ENCODE measurements at places on chromosomes 4 and X. TPM values are rescaled to one million over a fixed set of nuclear protein-coding genes. Genes with fewer than 3 reads are reported as not detected.

DNA sequence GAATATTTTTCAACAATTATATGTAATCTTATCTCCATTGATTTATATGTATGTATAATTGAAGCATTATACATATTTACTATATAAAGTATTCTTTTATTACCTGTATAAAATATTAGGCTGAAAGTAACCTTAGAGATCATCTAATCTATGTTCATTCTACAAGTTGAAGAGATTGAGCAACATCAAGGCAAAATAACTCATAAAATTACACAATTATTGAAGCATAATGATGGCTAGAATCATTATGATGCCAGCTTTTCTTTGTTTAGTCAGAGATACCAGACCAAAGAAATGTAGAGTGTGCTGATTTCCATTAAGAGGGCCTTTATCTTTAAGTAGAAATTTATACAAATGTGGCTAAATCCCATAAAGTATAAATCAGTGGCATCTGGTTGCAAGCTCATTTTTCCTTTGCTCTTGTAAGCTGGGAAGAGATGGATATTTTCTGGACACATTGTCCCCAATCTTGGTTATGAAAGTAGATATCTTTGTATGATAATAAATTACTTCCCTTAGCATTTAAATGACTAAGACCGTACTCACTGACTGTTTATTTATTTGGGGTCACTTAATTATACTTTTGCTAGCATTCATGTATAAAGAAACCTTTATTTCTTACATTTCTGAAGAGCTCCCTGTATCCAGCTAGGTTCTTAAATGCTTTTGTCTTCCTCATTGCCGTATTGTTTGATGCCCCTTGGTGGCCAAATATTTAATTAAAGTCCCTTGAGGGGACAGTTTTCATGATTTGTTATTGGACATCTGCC, 339.8 kb downstream of the PCDH7 start:
- no peak for DNase-seq

GRCh38 chr4:56139241-56139827, 190.6 kb downstream of the CEP135 start:
- DNase-seq: no peak

GRCh38 chr4:36712013-36712412, 430.6 kb downstream of the DTHD1 start:
- DNase-seq: no peak

GRCh38 chr4:157739242-157739641, 433.6 kb downstream of the GASK1B start:
- no peak for DNase-seq

Gene ZNF827
- 10.5 TPM for total RNA-seq

- no peak for DNase-seq
Measured at GRCh38 chr4:61727286-61727685, 527.2 kb downstream of the ADGRL3 start.

DNA sequence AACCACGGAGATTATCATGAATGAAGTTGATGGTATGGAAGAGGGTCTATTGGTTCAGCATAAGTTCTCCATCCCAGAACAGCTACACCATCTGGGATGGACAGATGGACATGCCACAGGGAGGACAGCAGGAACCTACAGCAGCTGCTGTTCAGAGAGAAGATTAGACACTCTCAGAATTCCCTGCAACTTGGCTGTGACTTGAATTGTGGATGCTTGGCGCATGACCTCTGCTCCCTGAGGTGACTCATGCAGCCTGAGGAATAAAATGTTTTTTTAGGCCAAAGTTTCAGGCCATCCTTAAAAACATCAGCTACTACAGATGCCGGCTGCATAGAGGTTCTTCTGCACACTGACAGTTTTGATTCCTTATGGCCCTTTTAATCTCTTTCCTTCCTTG, 97.3 kb downstream of the RS1 start:
- peak; percentile 65 for DNase-seq

GRCh38 chr4:25873632-25874129, 10.9 kb upstream of the SEL1L3 start:
- DNase-seq: no peak

Gene ADAMTS3
- 6.7 TPM for total RNA-seq

- DNase-seq: no peak
Measured at GRCh38 chrX:36334572-36334971, 415.0 kb downstream of the CFAP47 start.

GRCh38 chrX:135498236-135498635, 22.2 kb upstream of the INTS6L start:
- no peak for DNase-seq

Gene MAGEA12
- total RNA-seq: 1.6 TPM

DNA sequence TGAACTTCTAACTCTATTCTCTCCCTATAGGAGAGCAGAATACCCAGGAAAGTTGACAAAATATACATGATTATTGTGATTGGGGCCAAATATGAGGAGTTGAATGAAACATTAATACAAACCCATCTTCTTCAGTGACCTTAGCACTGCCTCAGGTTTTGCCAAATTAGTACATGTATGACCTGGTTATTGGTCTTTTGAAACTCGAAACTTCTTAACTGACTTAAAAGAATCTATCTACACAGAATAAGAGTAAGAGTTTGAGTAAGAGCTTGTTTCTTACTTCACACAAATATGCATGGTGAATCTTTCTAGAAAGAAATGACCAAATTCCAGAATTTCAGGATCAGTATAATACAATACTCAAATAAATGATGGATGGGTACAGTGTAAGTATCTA, 213.0 kb upstream of the GK2 start:
- no peak for DNase-seq

Gene P2RY8
- total RNA-seq: 0.05 TPM

DNA sequence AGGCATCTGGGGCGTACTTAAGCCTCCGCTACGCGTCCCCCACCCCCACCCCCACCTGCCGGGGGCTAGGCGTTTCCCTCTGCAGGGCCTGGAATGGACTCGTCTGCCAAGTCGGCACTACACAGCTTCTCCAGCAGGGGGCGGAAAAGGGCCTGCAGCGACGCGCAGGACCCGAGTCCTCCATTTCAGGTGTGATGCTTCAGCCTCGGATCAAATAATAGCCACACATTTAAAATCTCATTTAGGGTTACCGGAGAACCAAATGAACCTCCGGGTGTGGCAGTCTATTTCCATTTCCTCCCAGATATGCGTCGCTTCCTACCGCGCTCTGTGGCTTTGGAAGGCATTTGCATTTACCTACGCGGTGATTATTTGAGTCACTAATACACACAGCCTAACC, 2.9 kb downstream of the PAK3 start:
- peak; percentile 43 for DNase-seq

GRCh38 chr4:126853715-126854114, 779.0 kb upstream of the INTU start:
- DNase-seq: no peak

DNA sequence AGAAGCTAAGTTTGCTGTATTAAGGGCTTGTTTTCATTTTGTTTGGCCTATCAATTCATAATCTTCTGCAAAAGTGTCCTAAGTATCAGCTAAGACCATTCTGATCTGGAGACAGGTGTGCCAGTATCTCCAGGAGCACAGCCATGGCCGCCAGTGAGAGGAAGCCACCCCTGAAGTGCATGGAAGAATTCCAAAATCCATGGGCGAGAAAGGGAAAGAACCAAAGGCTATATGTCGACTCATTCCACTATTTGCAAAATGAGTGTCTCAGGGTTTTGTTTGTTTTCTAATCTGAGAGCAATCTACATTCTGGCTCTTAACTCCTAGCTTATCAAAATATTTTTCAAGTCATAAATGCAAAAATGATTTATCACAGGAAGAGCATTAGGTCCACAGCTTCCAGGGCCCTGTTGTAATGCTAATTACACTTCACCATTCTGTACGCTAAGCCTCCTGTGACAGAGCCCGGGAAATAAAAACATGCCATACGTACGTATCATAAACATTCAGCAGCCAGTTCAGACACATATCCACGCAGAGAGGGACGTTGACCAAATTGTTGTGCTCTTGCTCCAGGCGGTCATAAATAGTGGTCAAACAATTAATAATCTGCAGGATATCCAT, 137.3 kb upstream of the FTHL17 start:
- DNase-seq: no peak

DNA sequence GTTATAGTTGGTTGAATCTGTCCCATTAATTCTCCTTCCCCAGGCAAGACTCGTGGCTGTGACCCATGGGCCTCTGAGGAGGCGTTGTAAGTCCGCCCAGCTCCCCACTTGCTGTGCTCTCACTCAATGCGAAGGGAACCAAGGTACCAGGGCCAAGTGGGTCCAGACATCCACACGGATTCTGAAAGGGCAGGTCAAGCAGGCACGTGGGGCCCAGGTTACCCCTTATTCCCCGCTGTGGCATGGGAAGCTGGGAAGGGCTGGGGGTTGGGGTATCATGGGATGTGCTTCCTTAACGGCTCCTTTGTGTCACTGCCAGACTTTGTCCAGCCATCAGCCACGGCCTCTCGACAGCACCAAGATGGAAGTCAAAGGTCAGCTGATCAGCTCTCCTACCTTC, 3.1 kb downstream of the CCDC120 start:
- no peak for DNase-seq
